ENCODE measurements at places on chromosomes 3 and 15.

DNA sequence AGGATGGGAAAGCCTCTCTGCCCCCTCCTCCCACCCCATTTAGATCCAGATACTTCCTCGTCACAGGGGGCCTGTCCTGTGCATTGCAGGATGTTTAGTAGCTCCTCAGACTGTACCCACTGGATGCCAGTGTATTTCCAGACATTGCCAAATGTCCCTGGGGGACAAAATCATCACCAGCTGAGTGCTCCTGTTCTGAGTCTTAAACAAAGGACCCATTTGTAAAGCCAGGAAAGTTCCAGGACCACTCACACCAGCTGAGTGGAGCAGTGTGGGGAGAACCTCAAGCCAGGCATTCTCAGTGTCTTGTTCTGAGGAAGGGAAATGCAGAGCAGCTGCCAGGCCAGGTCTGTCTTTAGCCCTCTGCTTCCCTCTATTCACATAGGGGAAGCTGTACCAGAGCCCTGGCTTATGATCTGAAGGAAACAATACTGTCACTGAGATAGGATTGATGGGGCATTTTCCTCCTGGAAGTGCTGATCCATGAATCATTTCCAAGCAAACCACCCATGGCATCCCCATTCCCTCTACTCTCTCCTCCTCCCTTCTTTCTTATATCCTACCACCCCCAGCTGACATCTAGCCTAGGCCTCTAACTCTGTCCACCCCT lies 67.4 kb upstream of the MEX3B start:
- no peak overlapping the region for H3K4me3 ChIP-seq
- DNase-seq, result no peak
- no peak overlapping the region for H3K27ac ChIP-seq
- H3K4me1 ChIP-seq, result no peaks in the 10 kb centered on the region
- no peaks in the 10 kb centered on the region for H3K36me3 ChIP-seq

DNA sequence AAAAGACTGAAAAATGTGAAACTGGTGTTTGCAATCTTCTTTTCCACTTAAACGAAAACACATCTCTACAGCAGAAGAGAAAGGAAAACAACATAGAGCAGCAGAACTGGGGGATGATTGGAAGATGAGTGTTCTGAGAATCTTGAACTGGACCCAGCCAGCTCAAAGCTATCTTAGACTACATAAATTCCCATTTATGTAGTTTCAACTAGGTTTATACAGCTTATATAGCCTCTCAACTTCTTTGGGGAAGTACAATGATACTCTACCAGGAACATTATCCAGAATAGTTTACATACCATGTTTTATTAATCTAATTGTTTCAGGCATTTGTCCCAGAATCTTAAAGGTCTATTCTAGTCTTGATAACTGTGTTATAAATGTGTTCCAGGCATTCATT lies 658.2 kb upstream of the LMCD1 start:
- H3K4me3 ChIP-seq, result no peak overlapping the region
- H3K27me3 ChIP-seq, result no peaks in the 10 kb centered on the region
- no peak overlapping the region for H3K27ac ChIP-seq
- H3K4me1 ChIP-seq, result no peaks in the 10 kb centered on the region
- no peak for DNase-seq
- no peaks in the 10 kb centered on the region for H3K36me3 ChIP-seq

DNA sequence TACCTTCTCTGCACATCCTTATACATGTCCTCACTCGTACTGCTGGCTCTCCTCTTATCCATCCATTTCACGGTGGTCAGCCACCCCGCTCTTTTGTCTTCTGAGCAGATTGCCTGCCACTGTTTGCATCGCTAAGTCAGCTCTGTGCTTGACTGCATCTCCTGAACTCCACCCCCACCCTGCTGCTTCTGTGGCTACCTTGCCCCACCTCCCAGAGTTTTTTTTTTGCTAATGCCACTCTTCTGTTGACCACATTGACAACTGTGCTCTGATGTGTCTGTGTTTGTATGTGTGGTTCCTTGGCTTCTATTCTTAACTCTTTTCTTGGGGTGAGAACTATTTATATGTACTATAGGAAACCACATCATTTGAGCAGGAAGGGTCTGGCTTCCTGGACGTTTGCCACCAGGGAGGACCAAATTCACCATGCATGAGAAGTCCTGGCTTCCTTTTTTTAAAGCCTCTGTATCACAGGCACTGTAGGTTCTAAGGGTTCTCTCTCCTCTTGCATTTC lies 12.8 kb upstream of the MTMR10 start:
- DNase-seq, result no peak
- no peak overlapping the region for H3K4me3 ChIP-seq
- H3K27ac ChIP-seq, result no peak overlapping the region
- no peaks in the 10 kb centered on the region for H3K4me1 ChIP-seq

DNA sequence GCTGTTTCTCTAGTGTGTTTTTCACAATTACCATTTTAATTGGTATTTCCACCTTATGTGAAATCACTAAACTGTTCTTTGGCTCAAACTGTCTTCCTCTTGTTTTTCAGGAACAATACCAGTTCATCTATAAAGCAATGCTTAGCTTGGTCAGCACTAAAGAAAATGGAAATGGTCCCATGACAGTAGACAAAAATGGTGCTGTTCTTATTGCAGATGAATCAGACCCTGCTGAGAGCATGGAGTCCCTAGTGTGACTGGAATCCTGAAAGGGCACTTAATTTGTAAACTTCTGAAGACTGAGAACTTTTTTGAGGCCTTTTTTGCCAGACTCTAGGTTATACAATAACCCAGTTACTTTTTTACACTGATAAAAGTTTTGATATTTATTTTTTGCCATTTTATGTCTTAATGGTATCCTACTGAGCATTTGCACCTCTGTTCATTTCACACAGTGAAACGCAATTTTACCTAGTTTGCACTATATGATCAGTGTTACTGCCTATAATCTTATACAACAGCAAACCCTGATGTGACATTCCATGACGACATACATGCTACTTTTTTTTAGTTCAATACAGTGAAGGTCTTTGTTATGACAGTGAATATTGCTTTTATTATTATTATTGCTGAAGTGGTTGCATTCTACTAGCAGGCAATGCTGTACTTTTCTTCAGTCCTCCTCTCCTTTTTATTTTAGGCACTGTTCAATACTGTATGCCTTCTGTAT lies 80.1 kb downstream of the FEZF2 start:
- H3K27me3 ChIP-seq, result no peaks in the 10 kb centered on the region
- H3K4me1 ChIP-seq, result no peaks in the 10 kb centered on the region

DNA sequence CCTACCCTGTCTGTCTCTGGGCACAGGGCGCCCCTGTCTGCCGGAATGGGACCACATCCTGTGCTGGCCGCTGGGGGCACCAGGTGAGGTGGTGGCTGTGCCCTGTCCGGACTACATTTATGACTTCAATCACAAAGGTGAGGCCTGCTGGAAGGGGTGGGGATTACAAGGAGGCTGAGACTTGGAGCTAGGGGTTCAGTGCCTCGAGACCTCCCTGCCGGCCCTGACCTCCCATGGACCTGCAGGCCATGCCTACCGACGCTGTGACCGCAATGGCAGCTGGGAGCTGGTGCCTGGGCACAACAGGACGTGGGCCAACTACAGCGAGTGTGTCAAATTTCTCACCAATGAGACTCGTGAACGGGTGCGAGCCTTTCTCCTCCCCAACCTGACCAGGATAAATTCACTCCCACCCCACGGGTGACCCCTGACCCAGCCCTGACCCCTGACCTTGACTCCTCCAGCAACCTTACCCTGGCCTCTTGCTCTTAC lies 20.4 kb downstream of the PTH1R start:
- no peaks in the 10 kb centered on the region for H3K27me3 ChIP-seq
- peaks cover 13% of the 10 kb centered on the region for H3K4me1 ChIP-seq

- H3K4me1 ChIP-seq, result peaks cover 52% of the 10 kb centered on the region
- no peak overlapping the region for H3K4me3 ChIP-seq
- DNase-seq, result peak; percentile 78
- no peaks in the 10 kb centered on the region for H3K36me3 ChIP-seq
Observed at GRCh38 chr3:50324351-50325112, 2.0 kb upstream of the HYAL2 start.

GRCh38 chr15:44550734-44551133 lies 13.8 kb downstream of the EIF3J start:
- H3K4me3 ChIP-seq, result no peak overlapping the region
- no peaks in the 10 kb centered on the region for H3K4me1 ChIP-seq
- H3K27ac ChIP-seq, result no peak overlapping the region
- H3K36me3 ChIP-seq, result no peaks in the 10 kb centered on the region
- no peaks in the 10 kb centered on the region for H3K27me3 ChIP-seq

DNA sequence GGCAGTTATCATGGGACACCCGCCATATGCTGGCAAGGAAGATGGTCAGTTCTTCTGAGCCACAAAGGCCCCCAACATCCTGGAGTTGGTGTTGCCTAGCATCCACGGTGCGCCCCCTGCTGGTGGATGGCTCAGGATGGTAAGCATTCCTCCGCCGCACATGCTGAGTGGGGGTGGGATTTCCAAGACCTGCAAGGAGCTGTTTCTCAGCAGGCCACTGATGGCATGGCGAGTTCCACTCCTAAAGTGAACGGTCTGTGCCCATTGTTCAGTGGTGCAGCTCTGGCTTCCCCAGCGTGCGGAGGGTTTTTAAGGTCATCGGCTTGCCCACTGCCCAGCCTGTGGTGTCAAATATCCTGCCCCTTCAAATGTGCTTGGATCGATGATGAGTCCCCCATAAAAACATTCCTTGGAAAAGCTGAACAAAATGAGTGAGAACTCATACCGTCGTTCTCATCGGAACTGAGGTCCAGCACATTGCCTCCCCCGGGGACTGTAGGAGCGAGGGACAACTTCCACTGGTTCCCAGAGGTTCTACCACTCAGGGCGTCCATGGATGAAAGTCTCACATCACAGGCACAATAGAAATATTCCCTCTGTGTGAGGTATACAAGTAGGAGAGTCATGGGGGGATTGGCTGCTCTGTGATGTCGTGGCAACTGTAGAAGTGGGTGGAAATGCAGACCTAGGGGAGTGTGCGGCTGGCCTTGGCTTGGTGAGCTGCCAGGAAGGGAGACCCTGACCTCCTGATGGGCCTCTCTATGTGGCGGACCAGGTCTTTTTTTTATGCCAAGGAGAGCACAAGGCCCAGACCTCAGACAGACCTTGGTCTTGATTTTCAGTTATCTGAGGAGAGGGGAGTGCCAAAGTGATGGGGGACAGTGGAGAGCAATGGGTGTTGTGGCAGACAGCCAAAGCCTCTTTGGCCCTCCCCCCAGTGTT lies 102.0 kb downstream of the SNRPN start:
- no peaks in the 10 kb centered on the region for H3K27me3 ChIP-seq
- H3K4me1 ChIP-seq, result no peaks in the 10 kb centered on the region
- H3K4me3 ChIP-seq, result no peak overlapping the region

- no peak overlapping the region for H3K27ac ChIP-seq
- H3K4me3 ChIP-seq, result no peak overlapping the region
- no peaks in the 10 kb centered on the region for H3K36me3 ChIP-seq
- no peak for DNase-seq
- H3K27me3 ChIP-seq, result no peaks in the 10 kb centered on the region
Observed at GRCh38 chr3:39141171-39141995, 12.0 kb downstream of the CSRNP1 start.

- no peak overlapping the region for H3K27ac ChIP-seq
- H3K27me3 ChIP-seq, result no peaks in the 10 kb centered on the region
- no peak overlapping the region for H3K4me3 ChIP-seq
Observed at GRCh38 chr15:60006873-60007272, 2.8 kb downstream of the FOXB1 start.

GRCh38 chr15:34993412-34993811 lies 5.3 kb upstream of the ZNF770 start:
- no peak overlapping the region for H3K4me3 ChIP-seq
- no peak overlapping the region for H3K27ac ChIP-seq
- no peaks in the 10 kb centered on the region for H3K4me1 ChIP-seq
- no peaks in the 10 kb centered on the region for H3K27me3 ChIP-seq
- no peaks in the 10 kb centered on the region for H3K36me3 ChIP-seq

DNA sequence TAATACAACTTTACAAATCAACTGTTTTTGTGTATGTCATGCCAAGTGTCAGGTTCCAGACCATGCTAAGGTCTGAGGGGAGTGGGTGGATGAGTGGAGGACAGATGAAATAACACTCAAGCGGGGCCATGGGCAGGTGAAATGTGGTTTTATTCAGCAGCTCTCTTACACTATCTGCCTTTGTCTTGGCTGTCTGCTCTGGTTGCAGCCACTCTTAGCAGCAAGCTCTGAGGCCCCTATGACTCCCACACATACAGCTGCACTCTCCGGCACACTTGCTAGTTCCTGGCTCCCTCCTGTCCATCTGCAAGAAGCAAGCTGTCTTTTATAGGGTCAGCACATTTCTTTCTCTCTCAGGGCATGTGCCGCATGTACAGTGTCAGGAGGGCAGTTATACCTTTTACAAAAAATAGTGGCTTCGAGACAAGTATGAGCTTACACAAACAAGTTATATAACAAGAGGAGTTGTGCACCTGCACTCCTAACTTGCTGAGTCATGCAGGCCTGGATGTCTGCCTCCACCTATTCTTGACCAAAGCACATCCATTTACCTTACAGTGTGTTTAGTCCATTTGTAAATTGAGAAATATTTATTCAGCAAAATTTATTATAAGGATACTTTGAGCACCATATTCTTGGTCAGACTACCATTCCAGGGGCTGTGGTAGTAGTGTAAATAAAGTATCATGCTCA lies 683.7 kb upstream of the CBLB start:
- H3K27me3 ChIP-seq, result no peaks in the 10 kb centered on the region
- no peak for DNase-seq
- H3K4me3 ChIP-seq, result no peak overlapping the region
- no peaks in the 10 kb centered on the region for H3K36me3 ChIP-seq
- no peak overlapping the region for H3K27ac ChIP-seq

GRCh38 chr3:158539414-158540014 lies 31.5 kb upstream of the MLF1 start:
- H3K27ac ChIP-seq, result no peak overlapping the region
- H3K4me3 ChIP-seq, result no peak overlapping the region
- no peaks in the 10 kb centered on the region for H3K4me1 ChIP-seq
- H3K27me3 ChIP-seq, result no peaks in the 10 kb centered on the region
- peak; percentile 63 for DNase-seq
- H3K36me3 ChIP-seq, result no peaks in the 10 kb centered on the region

DNA sequence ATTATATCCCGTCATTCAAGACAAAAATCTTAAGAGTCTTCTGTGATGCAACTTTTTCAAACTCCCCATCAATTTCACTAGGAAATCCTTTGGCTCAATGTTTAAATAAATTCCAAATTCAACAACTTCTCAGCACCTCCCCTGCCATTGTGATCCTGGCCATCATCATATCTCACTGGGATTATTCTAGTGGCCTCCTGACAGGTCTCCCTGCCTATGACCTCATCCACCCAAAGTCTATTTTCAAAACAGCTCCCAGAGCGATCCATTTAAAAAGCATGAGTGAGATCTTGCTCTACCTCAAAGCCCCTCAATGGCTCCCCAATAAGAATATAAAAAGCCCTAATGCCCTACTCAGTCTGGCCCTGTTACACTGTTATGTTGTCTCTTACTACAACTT lies 293.2 kb downstream of the FOXP1 start:
- H3K27me3 ChIP-seq, result no peaks in the 10 kb centered on the region
- H3K4me3 ChIP-seq, result no peak overlapping the region
- DNase-seq, result no peak
- no peaks in the 10 kb centered on the region for H3K4me1 ChIP-seq
- no peaks in the 10 kb centered on the region for H3K36me3 ChIP-seq
- H3K27ac ChIP-seq, result no peak overlapping the region

- no peak overlapping the region for H3K27ac ChIP-seq
- H3K4me3 ChIP-seq, result no peak overlapping the region
- H3K27me3 ChIP-seq, result no peaks in the 10 kb centered on the region
- H3K4me1 ChIP-seq, result peaks cover 11% of the 10 kb centered on the region
- DNase-seq, result no peak
Observed at GRCh38 chr3:113771993-113772392, 25.2 kb downstream of the ATP6V1A start.

- no peaks in the 10 kb centered on the region for H3K4me1 ChIP-seq
- H3K36me3 ChIP-seq, result no peaks in the 10 kb centered on the region
Observed at GRCh38 chr3:76864355-76864754, 175.5 kb upstream of the ROBO2 start.

- H3K36me3 ChIP-seq, result no peaks in the 10 kb centered on the region
- H3K4me3 ChIP-seq, result no peak overlapping the region
- no peak overlapping the region for H3K27ac ChIP-seq
- H3K27me3 ChIP-seq, result no peaks in the 10 kb centered on the region
- no peak for DNase-seq
Observed at GRCh38 chr3:194527726-194528125, 40.9 kb upstream of the ATP13A3 start.
